Cerebellar nuclear complex (tissue), 1 donor: ENCODE measurements at places on chromosomes 4 and X.

DNA sequence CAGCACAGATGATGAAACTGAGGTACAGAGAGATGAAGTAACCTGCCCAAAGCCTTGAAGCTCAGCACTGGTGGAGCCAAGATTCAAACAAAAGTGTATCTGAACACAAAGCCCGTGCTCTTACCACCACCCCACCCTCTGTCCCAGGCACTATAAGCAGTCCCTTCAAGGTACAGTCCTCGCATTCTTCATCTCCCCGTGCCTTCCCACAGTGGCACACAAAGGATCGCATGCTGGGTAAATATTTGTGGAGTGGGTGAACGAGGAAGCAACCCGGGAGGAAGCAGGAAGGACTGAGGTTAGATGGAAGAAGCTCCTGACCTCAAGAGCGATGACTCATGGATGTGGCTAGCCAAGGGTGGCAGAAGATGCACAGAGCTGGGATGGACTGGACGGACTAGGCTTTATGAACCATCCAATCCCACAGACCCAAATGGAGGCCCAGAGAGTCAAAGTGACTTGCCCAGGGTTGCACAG lies 18.4 kb downstream of the IQSEC2 start:
- no peak for DNase-seq

- no peak for DNase-seq
Measured at GRCh38 chr4:162461952-162462351, 298.2 kb upstream of the FSTL5 start.

GRCh38 chr4:156924774-156925315 lies 46.8 kb downstream of the PDGFC start:
- no peak for DNase-seq

DNA sequence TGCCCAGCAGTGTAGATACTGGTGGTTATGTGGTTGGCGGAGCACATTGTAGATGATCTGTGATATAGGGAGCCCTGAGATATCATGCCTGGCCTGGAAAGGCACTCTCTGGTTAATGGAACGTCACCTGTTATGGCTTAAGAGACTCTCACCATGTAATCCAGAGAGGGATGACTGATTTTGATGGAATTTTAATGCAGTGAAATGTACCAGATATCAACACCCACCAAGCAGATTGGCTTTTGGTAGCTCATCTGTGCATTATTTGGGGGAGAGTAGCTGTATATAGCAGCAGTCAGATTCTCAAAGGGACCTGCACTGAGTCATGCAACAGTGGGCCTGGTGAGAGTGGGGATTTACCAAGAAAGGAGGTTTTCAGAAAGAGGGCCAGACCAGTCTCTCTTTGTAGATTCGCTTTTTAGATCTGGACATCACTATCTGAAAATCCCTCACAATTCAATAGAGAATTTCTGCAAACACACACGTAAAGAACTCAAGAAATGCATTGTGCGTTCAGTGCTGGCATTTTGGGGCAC lies 17.3 kb downstream of the TSC22D3 start:
- no peak for DNase-seq

DNA sequence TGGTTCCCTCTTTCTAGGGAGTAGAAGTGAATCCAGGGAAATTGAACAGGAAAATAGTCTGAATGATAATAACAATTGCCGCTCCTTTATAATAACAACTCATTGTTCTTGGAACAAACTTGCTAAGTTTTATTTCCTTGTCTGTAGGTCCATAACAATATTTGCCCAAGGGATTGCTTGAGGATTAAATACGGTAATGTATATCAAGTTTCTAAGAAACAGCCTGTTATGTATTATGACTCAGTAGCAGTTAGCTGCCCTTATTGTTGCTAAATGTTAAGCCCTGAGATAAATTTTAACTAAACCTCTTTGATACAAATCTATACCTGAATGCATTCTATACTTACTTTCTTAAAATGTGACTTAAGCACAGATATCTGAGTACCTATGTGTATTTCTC lies 215.9 kb upstream of the AADAT start:
- no peak for DNase-seq

GRCh38 chr4:170009291-170009690 lies 16.9 kb downstream of the MFAP3L start:
- DNase-seq: no peak

- no peak for DNase-seq
Measured at GRCh38 chr4:17597517-17597916, 16.9 kb upstream of the MED28 start.

DNA sequence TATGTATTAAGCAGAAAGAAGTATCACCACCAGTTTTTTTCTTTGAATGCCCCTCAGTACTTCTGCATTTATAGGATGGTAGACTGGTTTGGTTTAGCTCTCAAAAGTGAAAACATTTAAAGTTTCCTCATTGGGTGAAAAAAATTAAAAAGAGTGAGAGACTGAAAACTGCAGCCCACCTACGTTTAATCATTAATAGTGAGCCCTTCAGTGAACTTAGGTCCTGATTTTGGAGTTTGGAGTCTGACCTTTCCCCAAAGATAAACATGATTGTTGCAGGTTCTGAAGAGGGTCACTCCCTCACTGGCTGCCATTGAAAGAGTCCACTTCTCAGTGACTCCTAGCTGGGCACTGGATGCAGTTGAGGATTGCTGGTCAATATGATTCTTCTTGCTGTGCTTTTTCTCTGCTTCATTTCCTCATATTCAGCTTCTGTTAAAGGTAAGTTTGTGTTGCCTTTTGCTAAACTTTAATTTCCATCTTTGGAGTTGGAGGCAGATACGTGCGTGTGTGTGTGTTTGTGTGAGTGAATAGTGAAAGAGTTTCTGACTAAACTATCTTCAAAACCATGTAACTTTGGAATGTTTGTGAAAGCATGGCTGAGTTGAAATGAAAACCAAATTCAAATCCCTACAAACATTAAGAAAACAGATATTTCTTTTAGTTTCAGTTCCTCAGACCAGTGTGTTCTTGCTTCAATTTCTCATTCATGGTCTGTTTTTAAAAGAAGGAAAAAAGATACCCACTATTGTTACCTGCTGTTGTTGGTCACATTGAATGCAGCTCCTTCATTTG lies at the start of gene MTTP:
Gene MTTP (plus strand): TSS at position 295 of the 795 bp plus-strand sequence. CDS start 86 bp downstream, at position 381.
- DNase-seq: no peak

DNA sequence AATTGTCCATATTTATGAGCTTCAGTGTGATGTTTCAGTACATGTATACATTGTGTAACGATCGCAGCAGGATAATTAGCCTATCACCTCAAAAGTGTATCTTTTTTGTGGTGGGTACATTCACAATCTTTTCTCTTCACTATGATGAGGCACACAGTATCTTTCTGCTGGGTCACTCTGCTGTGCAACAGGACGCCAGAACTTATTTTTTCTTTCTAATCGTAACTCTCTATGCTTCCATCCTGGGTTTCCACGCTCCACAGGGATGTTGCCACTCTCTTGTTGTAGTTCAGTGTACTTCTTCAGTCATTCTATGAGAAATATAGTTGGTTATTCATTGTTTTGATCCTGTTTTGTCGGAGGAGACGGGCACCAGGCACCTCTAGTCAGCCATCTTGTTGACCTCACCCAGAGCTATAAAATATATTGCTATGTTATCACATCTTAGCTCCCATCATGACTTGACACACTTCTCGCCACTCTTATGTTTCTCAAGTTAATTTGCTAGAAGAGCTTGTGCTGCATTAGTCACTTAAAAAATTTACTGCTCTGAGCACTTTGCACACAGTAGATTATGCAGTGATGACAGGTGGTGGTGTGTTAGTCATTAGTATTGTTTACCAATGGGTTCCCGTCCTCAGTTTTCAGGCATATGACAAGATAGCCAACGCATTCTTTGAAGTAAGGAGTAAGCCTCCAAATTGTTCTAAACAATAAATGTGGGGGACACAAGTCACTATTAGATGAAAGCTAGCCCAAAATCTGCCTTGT lies 1002.7 kb upstream of the PCDH7 start:
- no peak for DNase-seq

DNA sequence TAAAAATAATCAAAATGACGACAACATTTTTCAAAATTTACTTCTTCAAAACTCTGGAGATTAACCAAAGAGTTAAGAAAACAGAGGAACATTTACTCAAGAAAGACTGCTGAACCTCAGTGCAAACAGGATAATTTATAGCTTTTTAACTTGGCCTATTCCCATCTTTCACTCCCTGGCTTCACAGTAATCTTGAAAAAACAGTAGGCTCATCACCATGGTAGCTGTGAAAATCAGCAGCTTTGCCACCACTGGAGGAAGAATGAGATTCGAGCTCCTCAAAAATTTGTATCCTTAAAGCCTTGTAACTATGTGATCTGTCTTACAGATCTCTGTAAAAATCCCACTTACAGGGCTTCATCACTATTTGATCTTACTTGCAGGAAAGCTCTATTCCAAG lies 447.7 kb upstream of the CTSO start:
- DNase-seq: no peak

DNA sequence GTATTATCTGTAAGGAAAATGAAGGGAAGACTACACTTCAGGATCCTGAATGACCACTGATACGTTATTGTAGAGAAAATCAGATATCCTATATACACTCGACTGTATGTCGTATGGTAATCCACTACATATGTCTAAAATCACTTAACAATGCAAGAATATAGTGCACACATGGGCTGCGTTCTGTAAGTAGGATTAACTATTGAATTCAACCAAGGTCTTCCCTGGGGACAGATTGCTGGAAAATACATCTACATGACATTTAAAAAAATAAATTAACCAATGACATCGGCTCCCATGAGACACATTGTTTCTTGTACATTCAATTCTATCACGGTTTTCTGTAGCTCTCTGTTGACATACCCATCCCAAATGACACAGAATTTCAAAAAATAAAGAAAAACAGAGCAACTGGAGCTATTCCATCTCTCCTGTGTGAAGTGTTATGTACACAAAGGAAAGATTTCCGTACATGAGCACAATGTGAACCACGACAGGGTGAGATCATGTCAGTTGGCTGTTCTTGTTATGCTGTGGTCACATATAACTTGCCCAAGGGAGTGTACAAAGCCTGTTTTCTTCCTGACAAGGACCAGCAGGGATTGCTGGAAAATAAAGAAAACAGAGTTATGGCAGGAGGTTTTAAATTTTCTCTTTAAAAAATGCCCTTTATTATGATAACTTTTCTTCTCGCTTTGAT lies 6.1 kb downstream of the ENOX2 start:
- no peak for DNase-seq

GRCh38 chr4:39544580-39545315 lies 17.5 kb upstream of the UGDH start:
- DNase-seq: no peak

DNA sequence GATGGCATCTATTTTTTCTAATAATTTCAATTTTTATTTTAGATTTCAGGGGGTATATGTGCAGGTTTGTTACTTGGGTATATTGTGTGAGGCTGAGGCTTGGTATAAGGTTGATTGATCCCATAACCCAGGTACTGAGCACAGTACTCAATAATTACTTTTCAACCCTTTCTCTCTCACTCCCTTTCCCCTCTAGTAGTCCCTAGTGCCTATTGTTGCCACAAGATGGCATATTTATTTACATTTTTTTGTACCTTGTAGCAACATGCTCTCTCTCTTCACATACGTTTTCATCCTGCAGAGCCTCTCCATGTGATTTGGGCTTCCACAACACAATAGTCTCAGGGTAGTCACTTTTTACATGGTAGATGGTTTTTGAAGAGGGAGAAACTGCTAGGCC lies 172.0 kb downstream of the ATOH1 start:
- DNase-seq: no peak

DNA sequence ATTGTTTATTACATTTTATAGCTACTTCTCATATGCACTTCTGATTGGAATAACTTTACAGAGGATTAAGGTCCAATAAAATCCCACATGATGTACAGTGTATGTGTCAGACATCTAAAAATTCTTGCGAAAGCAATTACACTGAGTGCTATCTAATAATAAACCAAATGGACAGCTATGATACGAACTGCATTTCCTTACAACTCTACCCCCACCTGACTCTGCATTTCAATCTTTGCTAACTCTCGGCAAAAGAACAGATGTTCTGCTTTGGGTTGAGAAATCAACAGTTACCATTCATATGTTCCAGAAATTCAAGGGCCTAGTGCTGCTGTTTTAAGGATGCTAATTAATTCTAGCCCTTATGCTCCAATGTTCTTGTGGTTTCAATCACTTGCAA lies 287.9 kb upstream of the NOCT start:
- DNase-seq: no peak

DNA sequence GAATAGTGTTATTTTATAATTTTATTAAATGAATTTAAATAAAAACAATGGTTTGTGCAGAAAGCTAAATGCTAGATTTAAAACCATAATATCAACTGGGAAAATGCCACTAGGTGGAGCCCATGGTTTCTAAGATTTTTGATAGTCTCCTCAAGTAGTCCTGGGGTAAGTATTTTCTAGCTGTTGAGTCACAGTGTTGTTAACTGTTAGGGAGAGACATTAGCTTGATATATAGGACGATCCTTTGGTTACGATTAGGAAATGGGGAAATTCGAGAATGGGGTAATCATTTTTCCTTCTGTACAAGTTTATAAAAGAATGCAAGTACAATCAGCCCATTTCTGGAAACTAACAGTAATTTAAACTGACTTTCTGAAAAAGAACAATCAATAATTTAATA lies 378.4 kb downstream of the ANKRD50 start:
- DNase-seq: no peak

- no peak for DNase-seq
Measured at GRCh38 chr4:153166716-153167501, 37.3 kb upstream of the TRIM2 start.

DNA sequence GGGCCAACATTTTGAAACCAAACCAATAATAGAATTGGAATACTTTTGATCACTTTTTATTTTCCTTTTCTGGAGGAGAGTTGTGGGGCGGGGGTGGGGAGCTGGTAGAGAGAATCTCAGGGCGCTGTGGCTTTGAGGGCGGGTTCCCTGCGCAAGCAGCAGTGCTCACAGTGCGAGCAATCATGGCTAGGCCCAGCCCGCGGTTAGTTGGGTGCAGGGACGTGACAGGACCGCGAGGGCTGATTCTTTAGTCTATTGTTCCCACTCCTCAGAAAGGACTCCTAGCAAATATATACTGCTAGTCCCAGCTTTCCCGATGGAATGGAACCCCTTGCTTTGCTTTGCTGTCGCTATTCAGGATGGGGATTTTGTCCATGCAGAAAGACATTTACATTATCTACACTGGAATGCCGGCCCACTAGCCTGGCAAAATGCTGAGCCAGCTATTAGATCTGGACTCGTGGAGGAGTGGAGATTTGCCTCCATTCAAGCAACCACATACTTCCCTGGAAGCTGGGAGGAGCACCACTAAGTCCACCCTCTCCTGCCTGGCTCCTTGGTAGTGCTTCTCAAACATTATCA lies 23.9 kb upstream of the APLN start:
- no peak for DNase-seq

DNA sequence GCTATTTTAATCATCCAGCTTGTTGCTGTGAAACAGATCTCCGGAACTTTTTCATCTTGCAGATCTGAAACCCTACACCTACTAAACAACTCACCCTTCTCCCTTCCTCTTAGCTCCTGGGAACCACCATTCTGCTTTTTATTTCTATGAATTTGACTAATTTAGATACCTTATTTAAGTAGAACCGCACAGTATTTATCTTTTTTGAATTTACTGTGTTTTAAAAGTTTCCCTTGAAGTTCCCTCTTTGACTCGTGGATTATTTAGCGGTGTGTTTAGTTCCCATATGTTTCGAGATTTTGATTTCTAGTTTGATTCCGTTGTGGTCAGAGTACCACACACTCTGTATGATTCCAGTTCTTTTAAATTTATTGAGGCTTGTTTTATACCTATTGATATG lies 44.6 kb downstream of the EIF2S3 start:
- no peak for DNase-seq

GRCh38 chrX:63746278-63746677 lies 38.7 kb downstream of the ARHGEF9 start:
- no peak for DNase-seq
